ENCODE measurements at places on chromosomes 5 and 9.

DNA sequence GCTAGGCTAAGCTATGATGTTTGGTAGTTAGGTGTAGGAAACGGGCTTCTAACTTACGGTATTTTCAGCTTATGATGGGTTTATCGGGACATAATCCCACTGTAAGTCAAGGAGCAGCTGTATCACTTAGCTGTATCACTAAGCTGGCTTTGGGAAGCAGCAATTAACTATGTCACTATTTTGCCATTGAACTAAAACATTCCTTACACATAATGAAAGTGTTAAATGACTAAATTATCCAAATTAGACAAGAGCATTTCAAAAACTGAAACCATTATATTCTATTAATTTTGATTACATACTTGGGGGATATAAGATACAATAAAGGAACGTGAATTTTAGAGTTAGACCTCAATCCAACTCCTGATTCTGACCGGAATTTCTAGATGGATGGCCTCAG is 188.3 kb downstream of the AGTPBP1 start:
- DNase-seq, result no peak

- no peak for DNase-seq
These were observed 175.7 kb downstream of the ARHGEF28 start for GRCh38 chr5:73801686-73802085.

DNA sequence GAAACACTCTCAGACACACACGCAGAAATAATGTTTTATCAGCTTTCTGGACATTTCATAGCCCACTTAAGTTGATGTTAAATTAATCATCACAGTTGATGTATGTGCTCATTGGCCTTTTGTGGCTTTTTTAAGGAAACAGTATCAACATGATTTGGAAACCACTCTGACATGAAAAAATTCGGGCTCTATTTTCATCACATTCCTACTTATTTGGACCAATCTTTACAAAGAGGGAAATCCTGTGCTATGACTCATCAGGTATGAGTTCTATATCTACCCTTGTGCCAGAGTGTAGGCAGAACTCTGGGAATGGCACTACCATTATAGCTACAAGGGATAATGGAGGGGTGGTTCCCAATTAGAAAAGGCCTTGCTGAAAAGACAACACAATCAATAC is 388.4 kb upstream of the PTGER4 start:
- DNase-seq, result no peak

DNA sequence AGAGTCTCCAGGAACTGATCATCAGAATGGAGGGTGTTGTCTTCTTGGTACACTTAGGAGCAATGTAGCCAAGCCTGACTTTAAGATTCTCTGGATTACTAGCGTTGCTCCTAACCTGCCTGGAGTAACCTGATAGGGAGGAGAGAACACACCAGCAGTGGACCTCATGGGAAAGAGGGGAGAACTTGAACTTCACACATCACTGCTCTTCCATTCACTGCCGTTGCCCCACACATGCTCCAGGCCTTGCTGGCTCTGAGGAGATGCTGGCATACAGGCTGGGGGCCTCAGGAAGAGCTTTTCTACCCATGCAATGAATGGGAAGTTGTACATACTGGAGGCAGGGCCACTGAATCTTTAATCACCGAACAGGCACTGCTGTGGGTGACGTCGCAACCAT is 60.3 kb upstream of the ADAMTS16 start:
- no peak for DNase-seq

GRCh38 chr9:96088510-96088909 is 213.0 kb downstream of the ERCC6L2 start:
- DNase-seq, result no peak

GRCh38 chr5:149324641-149325040 is 20.7 kb upstream of the GRPEL2 start:
- no peak for DNase-seq

Data from NCI-H524 (cell line).